ENCODE measurements at places on chromosomes 3 and 15. TPM values are rescaled to one million over a fixed set of nuclear protein-coding genes. Genes with fewer than 3 reads are reported as not detected.

Gene MORC1
- not detected for total RNA-seq

Gene LAMB2
- total RNA-seq, result 75.4 TPM

GRCh38 chr15:75067123-75067830, 43.9 kb downstream of the PPCDC start:
- DNase-seq, result no peak

- no peak for DNase-seq
These were observed 297.1 kb downstream of the SATB1 start for GRCh38 chr3:18127859-18128681.

DNA sequence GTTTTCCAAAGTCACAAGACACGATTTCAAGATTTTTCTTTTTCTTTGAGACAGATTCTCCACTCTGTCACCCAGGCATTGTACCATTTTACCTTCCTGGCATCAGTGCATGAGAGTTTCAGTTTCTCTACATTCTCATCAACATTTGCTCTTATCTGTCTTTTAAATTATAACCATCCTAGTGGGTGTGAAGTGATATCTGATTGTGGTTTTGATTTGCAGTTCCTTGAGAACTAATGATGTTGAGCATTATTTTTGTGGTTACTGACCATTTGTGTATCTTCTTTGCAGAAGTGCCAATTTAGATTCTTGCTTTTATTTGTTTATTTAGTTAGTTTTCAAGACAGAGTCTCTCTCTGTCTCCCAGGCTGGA, 41.2 kb downstream of the ADIPOQ start:
- no peak for DNase-seq

- peak; percentile 34 for DNase-seq
These were observed 185.2 kb upstream of the TSC22D2 start for GRCh38 chr3:150222691-150223489.
